ENCODE measurements at places on chromosomes 1 and 21.

GRCh38 chr1:210049616-210050015 is 111.6 kb downstream of the SYT14 start:
- no peak for DNase-seq

DNA sequence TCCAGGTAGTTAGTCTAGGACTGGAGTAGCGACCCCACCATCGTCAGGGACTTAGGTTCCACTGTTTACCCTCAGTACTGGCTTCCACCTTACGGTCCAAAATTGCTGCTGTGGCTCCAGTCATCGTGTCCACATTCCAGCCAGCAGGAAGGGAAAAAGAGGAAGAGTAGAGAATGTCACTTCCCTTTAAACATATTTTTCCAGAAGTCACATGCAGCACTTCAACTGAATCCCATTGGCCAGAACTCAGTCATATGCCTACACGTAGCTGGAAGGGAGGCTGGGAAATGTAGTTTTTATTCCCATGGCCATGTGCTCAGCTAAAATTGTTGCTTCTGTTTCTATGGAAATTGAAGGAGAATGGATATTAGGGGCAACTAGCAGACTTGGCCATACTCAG is 84.1 kb upstream of the SELENON start:
- DNase-seq = no peak

DNA sequence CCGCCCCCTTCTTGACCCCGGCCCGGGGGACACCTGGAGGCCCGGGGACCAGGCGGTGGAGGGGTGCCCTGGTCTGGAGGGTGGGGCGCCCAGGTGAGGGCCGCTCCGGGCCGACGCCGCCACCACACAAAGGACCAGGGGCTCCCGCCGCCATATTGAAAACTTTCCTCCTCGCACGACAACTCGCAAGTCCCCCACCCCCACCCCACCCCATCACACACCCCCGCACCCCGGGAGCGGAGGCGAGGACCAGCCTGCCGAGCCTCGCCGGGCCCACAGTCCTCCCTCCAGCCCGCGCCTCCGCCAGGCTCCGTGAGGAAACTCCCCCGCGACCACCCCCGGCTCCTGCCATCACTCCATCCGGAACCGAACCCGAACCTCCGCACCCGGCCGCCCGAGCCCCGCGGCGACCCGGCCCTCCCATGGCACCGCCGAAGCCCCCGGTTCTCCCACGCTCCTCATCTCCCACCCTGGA is 733 bp downstream of the KDM5B start:
- peak; percentile 48 for DNase-seq

DNA sequence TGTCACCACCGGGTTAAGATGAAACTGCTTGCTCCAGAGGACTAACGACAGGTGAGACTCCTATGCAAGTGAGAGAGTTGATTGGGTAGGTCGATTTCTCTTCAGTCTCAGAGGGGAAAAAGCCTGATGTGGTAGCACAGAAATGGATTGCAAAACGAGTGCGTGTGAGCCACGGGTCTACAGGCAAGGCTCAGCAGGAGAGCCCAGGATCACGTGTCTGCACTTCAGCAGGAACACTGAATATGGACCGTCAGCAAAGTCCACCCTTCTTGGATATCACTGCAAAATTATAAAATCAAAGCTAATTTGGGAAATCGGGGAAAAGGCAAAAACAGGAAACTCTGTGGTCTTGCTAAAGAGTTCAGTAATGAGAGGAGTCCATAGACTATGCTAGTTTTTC is 107.7 kb upstream of the ZNF648 start:
- no peak for DNase-seq

DNA sequence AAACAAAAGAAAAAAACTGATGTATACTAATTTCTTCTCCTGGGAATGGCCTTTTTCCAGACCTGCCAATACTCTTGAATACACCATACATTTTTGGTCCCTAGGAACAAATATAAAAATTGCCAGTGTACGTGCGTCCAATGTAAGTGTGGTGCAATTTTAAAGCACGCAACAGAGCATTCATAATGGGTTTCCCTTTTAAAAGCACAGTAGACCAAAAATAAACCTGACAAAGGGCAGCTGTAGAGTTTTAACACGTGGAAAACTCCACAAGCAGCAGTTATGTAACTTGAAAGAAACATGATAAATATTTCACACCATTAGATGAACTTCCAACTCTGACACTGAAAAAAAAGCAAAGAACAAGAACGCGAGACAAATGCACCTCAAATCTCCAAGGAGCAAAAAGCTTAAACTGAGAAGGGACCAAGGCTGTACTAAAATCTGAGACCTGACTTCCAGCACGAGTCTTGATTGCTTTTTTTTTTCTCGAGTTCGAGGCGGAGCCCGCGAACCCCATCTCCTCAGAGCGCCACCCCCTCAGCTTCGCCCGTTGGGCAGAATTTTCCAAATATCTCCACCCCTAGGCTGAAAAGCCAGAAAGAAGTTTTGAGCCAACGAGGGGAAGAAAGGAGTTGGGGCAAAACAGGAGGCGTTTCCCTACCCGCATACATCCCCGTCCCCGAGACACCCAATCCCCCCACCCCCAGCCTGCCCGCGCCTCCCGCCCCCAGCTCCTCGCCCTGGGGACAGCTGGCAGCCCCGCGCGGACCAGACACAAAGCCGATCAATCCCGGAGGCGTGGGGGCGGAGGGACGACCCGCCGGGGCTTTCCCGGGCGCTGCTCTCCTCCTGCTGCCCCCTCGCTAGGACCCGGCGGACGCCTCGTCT is at the start of gene JAM2:
Gene JAM2 (plus strand): TSS at position 599 of the 891 bp plus-strand sequence. CDS start 564 bp downstream, outside the sequence.
- peak; percentile 32 for DNase-seq

DNA sequence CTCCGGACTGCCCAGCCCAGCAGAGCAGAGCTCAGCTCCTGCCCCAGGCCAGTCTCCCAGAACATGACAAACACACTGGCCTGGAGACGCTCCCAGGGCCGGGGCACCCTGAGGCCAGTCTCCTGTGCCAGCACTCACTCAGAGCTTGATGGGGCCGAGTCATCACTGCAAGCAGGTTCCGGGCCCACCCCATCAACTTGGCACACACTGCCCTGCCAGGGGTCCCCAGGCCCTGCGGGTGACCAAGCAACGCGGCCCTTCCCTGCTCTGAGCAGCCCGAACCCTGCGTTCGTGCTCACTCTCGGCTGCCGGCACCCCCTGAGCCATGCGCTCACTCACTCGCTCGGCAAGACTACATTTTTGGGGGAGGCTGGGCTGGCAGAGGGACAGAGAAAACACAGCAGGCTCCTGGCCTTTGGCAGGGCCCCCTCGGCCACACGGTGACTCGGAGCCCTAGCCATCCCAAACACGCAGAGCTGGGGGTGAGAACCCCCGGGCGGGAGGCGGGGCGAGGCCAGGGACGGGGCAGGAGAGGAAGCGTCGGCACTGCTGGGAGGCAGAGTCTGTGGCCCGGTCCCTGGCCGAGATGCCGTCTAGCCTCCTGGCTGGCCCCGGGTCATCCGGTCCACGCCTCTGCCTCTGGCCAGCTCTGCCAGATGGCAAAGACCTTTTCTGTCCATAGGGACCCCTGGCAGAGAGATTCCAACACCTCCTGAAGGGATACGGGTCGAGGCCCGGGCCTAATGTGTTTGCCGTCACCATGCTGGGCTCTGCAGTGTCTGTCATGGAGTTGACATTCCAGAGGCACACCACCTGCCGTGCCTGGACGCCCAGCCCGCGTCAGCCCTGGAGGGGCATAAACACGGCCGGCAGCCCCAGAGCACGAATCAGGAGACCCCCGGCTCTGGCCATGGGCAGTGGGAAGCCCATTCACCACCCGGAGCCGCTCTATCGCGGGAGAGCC is 68.0 kb downstream of the MEGF6 start:
- no peak for DNase-seq

GRCh38 chr21:37079211-37079824 is 6.3 kb downstream of the TTC3 start:
- no peak for DNase-seq

DNA sequence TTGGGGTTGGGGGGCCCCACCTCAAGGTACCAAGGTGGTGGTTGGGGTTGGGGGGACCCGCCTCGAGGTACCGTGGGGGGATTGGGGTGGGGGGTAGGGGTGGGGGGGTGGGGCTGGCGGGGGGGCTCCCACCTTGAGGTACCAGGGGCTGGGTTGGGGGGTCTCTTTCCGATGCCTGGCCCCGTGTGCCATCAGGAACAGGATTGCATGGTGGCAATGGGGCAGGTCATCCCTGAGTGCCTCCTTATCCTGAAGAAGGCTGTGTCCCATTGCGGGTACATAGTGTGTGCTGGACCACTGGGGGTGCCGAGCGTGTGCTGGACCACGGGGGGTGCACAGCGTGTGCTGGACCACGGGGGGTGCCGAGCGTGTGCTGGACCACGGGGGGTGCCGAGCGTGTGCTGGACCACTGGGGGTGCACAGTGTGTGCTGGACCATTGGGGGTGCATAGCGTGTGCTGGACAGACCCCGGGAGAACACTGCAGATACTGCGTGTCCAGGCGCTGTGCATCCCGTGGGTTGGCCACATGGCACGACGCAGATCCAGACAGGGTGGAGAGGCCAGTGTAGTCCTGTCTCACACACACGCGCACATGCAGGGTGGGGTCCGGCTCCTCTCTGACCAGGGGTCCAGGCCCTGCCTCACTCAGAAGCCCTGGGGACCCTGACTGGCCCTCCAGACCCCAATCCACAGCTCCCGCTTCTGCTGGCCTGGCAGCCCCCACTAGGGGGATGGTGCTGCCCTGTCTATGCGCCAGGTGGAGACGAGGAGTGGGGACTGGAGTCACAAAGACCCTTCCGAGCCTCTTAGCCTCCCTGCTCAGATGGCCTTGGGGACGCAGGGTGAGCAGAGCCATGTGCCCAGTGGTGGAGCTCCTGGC is 4.2 kb downstream of the SCNN1D start:
- DNase-seq = no peak

DNA sequence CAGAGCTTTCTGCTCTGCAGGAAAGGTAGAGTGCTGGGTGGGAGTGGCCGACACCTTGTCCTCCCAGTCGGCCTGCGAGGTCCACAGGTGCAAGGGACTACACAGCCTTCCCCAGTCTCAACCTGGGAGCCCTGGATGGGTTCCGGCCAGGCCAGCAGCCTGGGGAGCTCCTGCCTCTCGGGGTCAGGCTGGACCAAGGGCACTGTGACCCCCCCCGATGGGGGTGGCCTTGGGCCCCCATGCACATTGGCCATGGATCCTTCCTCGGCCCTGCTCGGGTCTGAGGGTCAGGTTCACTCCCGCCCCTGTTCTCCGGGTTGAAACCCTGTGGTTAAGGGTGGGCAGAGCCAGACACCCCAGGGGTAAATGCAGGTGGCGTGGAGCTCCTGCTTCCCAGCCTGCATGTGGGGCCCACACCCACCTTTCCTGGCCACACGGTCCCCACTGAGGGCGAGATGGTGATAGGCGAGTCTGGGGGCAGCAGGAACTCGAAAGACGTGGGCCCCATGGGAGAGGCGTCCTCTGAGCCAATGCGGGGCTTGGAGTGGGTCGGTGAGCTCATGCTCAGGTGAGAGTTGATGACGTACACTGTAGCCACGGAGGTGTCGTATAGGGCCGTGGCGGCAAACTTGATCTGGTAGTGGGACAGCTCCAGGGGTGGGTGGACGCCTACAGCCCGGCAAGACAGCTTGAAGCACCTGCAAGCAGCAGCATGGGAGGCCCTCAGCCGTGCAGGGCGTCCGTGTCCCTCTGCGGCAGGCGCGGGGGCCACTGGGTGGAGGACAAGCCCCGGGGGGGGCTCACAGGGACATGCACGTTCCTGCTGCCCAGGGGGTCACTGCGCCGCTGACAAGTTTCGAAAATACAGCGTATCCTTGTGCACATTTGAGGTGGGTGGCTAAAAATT is 10.8 kb upstream of the TMEM52 start:
- no peak for DNase-seq

GRCh38 chr1:206804156-206804737 is 32.0 kb upstream of the IL10 start:
- DNase-seq = no peak

GRCh38 chr21:33029975-33030461 is 4.3 kb downstream of the OLIG2 start:
- no peak for DNase-seq

DNA sequence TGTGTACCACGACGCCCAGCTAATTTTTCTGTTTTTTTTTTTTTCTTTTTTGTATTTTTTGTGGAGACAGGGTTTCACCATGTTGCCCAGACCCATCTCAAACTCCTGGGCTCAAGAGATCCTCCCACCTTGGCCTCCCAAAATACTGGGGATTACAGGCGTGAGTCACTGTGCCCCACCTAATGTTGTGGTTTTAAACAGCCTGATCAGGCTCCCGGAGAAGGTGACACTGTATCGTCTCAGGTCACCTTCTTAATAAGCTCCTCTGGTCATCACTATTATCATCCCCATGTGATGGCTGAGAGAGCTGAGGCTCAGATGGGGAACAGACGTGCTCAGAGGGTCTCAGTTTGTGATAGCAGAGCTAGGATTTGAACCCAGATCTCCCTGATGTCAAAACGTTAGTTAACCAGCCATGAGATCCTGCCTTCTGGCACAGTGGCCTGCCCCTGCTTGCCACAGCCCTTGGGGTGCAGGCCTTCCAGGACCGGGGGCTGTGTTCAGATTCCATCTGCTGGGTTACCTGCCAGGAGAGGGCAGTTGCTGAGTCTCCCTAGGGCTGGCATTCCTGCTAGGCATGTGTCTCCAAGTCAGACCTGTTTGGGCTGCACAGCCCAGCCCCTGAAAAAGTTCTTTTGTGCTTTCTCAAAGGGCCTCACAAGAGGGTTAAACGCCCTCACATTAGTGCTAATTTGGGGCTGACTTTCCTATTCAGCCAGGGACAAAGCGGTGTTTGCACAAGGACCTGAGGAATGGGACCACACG is 32.7 kb upstream of the GRHL3 start:
- DNase-seq = no peak

DNA sequence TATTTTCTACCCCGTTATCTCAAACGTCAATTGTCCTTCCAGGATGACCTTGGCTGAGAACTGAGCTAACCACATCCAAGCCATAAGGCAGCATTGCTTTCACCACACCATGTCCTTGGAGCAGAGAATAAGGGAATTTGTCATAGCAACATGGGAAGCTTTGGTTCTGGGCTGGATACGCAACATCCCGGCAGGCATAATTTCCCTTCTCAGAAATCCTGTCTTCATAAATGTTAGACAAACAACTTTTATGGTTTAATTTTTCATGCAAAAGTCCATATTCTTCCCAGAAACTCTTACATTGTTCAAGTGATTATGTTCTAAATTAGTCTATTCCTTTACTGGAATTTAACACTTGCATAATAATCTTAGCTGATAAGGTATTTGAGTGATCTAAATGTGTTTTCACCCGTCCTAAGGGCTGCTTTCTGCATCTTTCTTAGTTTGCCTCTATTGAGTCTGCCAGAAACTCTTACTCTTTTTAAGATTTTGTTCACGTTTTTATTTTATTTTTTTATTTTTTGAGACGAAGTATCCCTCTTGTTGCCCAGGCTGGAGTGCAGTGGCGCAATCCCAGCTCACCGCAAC is 51.8 kb downstream of the KCNJ15 start:
- no peak for DNase-seq

- DNase-seq = no peak
These were observed 44.9 kb upstream of the LIN9 start for GRCh38 chr1:226353698-226354525.

Measured in COR-L47 (cell line).